MG63 (cell line): ENCODE measurements at places on chromosomes 1 and 21. TPM values are rescaled to one million over a fixed set of nuclear protein-coding genes. Genes with fewer than 3 reads are reported as not detected.

GRCh38 chr1:181364801-181365200 lies 118.5 kb upstream of the CACNA1E start:
- DNase-seq = no peak

DNA sequence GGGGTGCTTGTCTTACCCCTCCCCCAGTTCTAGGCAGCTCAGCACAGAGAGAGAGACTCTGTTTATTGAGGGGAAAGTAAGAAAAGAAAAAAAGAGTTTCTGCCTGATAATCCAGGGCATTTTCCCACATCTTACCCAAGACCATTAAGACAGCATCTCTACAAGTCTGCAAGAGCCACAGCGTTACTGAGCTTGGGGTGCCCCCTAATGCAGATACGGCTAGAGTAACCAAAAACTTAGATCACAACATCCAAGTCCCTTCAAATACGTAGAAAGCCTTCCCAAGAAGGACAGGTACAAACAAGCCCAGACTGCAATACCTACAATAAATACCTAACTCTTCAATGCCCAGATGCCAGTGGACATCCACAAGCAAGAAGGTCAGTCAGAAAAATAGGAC lies 6.2 kb upstream of the TEX50 start:
- no peak for DNase-seq

- no peak for DNase-seq
Observed at GRCh38 chr1:55679971-55680370, 464.8 kb upstream of the USP24 start.

GRCh38 chr1:214427871-214428277 lies 123.5 kb downstream of the PTPN14 start:
- DNase-seq = peak; percentile 79

GRCh38 chr21:45386728-45387371 lies 18.1 kb upstream of the COL18A1 start:
- DNase-seq = peak; percentile 86

GRCh38 chr1:3657096-3657475 lies 4.8 kb downstream of the TP73 start:
- DNase-seq = no peak

DNA sequence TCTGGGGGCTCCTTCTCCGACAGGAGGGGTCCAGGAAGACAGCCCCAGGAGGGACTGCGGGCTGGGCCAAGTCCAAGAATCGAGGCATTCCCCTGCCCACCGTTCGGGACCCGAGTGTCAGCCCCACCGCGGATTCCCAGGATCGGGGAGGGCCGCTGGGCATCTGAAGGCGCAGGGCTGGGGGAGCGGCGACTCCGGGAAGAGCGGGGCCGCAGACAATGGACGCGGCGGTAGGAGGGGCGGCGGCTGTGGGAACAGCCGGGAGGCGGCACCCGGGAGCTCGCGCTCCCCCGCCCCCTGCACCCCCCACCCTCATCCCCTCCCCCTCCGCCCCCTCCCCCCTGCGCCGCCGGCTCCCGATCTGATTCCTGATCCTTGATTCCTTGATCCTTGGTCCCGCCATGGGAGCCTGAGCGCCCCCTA lies at the start of gene VANGL2:
Gene VANGL2, plus strand, starts transcription at position 342 of the 423 bp plus-strand sequence. CDS start 15,274 bp downstream, outside the sequence.
- peak; percentile 63 for DNase-seq

- DNase-seq = no peak
Observed at GRCh38 chr1:95903060-95903459, 669.0 kb downstream of the RWDD3 start.

DNA sequence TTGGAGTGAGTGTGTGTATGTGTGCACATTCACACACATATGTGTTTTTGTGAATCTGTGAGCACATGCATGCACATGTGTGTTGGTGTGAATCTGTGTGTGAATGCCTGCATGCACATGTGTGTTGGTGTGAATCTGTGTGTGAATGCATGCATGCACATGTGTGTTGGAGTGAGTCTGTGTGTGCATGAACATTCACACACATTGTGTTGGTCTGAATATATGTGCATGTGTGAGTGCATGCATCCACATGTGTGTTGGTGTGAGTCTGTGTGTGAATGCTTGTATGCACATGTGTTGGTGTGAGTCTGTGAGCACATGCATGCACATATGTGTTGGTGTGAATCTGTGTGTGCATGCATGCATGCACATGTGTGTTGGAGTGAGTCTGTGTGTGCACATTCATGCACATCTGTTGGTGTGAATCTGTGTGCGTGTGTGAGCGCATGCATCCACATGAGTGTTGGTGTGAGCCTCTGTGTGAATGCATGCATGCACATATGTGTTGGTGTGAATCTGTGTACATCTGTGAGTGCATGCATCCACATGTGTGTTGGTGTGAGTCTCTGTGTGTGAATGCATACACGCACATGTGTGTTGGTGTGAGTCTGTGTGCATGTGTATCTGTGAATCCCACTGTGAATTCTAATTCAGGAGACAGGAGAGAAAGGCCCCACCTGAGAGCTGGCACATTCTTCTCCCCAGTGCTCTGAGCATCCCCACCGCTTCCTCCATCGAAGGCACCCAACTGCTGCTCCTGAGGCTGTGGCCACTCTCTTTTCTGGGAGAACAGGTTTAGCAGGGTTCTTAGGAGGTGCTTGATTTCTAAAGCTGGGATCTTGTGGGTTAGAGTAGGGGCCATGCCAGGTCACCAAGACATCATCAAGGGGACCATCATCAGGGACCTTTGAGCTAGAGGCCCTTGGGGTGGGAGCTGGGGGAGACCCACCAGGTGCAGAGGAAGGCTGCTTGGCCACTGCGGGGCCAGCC lies 117.5 kb upstream of the ARHGEF16 start:
- DNase-seq = no peak

DNA sequence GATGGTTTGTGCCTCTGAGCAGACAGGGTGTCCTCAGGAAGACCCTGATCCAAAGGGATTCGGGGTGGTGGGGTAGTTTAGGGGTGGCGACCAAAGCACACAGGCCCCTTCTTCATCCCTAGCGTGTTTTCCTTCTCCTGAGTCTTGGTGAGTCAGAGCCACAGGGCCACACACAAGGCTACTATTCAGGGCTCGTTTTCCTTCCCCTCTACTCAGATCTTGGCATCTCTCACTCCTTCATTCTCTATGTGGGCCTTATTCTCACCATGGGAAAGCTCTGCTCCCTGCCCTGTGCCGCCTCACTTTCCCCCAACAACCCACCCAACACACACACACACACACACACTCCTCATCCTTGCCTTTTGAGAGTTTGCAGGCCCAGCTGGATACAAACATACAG lies 43.6 kb upstream of the WNT2B start:
- DNase-seq = no peak

DNA sequence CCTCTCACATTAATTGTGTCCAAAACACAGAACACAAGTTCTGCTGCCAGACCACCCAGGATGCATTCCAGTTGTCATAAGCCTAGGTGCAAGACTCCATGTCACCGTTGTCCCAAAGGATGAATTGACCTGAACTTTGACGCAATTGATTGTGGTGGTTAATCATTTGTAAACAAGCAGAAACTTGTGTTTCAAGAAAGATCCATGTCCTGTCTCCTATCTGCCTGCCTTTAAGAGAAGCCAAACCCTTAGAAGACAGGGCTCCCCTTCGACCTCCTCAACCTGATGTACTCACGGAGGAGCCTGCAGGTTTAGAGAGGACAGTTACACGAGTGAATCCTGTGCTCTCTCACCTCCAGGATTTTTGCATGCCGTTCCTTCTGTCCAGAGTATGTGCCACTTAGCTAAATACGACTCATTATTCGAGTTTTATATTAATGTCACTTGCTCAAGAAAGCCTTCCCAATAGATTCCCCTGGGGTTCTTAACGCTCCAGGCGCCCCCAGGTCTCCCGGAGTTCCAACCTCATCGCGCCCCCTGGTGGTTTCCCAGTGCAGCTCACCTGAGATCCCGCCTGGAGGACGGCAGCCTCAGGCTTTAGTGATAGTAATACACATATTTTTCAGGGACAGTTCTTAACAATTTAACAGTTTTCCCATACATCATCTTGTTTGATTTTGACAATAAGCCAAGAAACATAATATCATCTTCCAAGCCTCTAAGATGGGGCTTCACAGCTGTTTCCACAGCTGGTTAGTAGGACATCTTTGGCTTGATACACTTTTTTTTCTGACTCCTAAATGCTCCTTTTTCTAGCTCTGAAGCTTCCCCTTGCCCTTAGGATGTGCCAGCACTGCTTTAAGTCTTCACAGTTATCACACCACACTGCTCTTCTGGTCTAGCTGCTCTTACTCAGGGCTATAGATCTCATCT lies 2.4 kb upstream of the C8B start:
- peak; percentile 14 for DNase-seq

DNA sequence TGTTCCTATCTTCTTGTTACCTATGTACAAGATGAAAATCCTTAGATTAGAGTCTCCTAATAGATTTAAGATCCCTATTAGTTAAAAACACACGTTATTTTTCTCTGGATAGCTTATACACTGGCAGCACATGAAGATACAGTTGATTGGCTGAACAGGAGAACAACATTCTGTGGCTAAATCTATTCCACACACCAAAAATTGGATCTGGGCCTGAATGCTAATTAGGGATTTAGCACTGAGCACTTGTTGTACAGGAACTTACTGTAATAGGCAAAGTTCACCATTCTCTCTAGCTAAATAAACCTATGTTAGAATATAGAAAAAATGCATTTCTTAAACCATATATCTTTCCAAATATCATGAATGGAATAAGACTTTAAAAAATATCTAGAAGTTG lies 117.1 kb upstream of the PTGFR start:
- DNase-seq = no peak

DNA sequence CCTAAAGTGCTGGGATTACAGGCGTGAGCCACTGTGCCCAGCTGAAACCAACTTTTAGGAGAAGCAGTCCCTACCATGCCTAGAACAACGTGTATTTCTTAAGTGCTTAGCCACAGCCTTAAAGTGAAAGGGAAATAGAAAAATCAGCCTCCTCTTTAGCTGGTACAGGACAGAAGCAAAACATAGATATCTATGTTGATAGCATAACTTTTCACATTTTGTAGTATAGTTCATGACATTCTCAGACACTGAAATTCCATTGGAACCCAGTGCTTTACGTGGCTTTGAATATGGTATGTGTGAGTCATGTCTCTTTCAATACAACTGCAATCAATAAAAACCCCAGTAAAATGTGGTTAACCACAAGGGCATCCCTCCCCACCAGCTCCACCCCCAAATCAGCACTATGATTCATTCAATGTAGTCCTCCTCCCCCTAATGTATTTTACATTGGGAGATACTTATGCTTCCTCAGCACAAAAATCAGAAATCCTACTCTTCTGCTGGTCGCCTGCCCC lies 32.1 kb downstream of the TGFB2 start:
- peak; percentile 86 for DNase-seq

- no peak for DNase-seq
Observed at GRCh38 chr1:222706815-222707214, 5.5 kb downstream of the AIDA start.

DNA sequence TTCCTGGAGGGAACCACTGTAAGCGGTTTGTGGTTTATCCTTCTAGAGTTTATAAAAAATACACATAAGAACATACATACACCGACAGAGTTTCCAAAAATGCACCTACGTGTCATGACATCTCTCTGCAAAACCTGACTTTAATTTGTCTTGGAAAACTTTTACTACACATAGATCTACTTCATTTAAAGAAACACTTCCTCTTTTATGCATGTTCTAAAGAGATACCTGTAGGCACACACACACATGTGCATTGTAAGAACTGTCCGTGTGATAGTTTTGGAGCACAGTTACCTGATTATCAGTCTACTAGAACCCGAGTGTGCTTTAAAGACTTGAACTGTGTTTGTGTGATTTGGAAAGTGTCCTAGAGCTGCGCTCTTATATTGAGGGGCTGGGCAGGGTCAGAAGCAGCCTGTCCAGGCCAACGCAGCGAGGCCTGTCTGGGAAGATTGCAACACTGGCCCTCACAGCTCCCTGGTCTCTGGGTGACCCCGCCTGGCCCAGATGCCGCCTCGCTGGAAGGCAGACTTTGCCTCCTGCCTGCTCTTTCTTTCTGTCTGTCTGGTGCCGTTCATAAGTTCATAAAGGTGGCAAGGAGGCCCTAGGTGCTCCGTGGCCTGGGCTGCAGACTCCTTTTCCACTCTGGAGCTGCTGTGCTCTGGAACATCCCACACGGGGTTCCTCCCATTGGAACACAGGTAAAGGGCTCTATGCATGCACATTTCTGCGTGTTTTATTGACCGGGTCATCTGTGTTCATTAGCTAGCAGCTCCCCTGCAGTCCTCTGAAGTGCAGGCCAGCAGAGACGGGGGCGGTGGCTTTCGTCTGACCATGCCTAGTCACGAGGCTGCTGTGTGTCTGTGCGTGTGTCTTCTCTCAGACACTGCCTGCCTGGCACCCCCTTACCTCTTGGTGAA lies 46.3 kb downstream of the AGPAT3 start:
- no peak for DNase-seq

DNA sequence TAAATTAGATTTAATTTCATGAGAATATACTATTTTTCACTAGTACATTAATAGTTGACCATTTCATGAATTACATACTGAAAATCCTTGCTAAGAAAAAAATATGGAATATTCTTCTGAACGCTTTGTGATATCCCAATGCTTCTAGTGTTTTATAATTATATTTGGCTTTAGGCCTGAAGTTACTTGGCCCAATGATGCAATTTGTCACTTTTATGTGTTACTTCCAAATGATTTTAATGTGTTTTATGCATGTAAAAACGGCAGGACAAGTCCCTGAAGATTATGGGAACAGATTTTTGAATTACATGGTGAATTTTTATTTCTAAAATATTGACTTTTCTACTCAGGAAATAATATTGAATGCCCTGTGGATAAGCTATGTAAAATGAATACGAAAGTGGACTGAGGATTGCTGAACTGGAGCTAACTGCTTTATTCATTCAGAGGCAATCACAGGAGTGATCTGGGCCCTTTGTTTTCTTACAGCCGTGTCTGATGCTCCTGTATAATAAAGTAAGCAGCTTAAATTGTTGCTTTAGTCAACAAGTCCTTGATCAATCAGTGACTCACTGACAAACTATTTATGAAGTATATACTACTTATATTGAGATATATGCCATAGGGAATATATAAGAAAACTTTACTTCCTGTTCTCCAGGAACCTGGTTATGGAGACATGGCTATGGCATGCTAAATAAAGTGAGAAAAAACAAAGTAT lies 543.0 kb upstream of the RGS18 start:
- no peak for DNase-seq

GRCh38 chr21:39084073-39084472 lies 99.2 kb downstream of the PSMG1 start:
- no peak for DNase-seq

DNA sequence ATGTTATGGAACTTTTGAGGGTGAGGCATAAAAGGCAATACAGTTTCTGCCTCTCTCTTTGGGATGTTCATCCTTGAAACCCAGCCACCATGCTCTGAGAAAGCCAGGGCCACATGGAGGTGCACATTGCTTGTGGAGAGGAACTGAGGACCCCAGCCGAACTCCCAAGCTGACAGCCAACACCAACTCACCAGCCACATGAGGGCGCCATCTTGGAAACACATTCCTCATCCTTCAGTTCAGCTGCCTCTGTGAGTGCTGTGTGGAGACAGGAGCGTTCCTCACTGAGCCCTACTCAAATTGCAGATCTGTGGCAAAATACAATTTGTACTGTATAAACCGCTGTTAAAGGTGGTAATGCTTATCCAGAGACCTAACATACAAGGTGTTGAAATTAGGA lies 137.5 kb downstream of the GABPA start:
- DNase-seq = no peak

The TCHH gene
- 0.10 TPM in 1 of 2 replicates, not detected in the other for total RNA-seq

The USP21 gene
- 3.5 and 4.2 TPM in 2 replicates for total RNA-seq

The CHAF1B gene
- 4.9 and 11.6 TPM in 2 replicates for total RNA-seq

The LIPI gene
- not detected in 2 replicates for total RNA-seq

The NHLH2 gene
- not detected in 2 replicates for total RNA-seq

The TRIM33 gene
- total RNA-seq = 16.9 and 43.4 TPM in 2 replicates

The B3GALT6 gene
- 36.6 and 37.4 TPM in 2 replicates for total RNA-seq

The RGS13 gene
- total RNA-seq = not detected in 2 replicates

The NFIA gene
- not detected in 2 replicates for total RNA-seq

The S100A8 gene
- total RNA-seq = not detected in 2 replicates

The VTCN1 gene
- total RNA-seq = 0.82 TPM in 1 of 2 replicates, not detected in the other

The BEND5 gene
- not detected in 2 replicates for total RNA-seq
